ENCODE measurements at places on chromosomes 1 and 21.

DNA sequence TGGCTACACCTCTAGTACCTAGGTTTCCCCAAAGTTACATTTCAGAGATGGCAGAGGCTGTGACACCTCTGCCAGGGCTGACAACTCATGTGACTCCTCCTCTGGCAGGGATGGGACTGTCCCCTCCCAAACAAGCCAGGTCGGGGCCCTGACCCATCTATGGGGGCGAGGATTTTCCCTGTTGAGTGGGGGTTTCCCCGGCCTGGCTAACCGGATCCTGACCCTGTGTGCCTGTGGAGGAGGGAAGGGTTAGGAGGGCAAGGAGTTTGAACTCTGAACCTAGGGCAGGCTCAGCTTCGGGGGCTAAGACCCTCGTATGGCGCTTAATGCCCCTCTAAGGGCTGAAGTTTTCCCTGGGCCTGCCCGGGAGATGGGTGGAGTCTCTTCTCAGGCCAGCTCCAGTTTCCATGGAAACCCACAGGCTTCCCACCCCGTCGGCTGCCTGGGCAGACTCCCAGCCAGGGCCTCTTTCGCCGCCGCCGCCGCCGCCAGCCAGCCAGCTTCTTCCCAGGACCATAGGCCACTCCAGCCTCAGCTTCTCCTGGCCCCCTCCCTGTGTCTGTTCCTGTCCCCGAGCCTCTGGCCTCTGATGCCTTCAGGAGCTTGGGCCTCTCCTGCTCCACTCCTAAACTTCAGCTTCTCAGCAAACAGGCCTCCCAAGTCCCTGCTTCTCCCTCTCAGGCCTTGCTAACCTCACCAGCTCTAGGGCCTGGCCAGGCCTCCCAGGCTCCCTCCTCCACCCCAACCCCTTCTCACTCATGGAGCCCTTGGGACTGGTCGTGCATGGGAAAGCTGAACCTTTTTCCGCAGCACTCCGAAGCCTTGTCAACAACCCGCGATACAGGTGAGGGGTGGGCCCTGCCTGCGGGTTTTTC, at the start of gene BTBD19:
Gene BTBD19 (plus strand): TSS at position 461 of the 875 bp plus-strand sequence. CDS start 298 bp downstream, at position 759.
- peak; percentile 61 for DNase-seq

GRCh38 chr21:42798106-42798505, 81.2 kb downstream of the WDR4 start:
- no peak for DNase-seq

- DNase-seq = no peak
These were observed 441.1 kb upstream of the VAMP3 start for GRCh38 chr1:7329868-7330615.

GRCh38 chr1:13922466-13923110, 222.6 kb downstream of the PRDM2 start:
- no peak for DNase-seq

DNA sequence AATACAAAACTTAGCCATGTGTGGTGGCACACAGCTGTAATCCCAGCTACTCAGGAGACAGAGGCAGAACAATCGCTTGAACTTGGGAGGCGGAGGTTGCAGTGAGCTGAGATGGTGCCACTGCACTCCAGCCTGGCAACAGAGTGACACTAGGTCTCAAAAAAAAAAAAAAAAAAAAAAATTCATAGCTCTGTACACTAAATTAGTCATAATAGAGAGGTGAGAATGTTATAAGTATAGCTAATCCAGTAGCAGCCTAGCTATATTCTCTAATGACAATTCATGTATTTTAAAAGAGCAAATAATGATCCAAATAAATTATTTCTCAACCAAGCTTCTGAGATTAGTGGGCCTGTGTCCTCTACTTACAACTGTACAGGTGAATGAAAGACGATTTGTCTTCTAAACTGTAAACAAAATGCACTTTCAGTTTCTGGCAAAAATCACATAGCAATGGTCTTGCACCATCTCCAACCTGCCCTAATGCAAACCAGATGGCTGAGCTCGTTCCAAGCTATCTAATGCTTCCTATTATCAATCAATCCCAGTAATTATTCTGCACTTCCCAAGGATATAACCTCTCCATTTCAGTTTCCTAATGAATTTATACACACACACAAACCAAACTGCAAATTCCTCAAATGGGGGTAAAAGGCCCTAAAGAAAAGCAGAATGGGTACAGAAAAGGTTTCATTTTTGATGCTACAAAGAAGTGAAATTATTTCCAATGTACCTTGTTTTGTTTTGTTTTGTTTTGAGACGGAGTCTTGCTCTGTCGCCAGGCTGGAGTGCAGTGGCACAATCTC, 56.5 kb downstream of the GATAD2B start:
- no peak for DNase-seq

GRCh38 chr1:193264313-193265065, 78.1 kb upstream of the B3GALT2 start:
- no peak for DNase-seq

DNA sequence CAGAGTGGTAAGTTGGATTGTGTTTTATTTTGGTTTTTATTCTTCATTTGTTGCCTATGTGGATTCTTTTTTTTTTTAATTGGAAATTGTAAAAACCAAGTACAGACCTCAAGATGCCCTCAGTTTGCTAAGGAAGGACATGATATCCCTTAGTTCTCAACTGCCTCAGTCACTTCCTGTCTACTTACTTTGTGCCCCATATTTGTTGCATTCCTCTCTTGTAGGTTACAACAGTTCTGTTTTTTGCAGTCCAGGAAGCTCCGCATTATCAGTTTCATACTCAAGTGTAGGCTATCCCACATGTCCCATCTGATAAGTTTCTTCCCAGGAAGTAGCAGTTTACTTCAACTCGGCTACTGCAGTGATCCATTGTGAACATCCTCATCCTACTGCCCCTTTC, 82.0 kb downstream of the RPAP2 start:
- no peak for DNase-seq

DNA sequence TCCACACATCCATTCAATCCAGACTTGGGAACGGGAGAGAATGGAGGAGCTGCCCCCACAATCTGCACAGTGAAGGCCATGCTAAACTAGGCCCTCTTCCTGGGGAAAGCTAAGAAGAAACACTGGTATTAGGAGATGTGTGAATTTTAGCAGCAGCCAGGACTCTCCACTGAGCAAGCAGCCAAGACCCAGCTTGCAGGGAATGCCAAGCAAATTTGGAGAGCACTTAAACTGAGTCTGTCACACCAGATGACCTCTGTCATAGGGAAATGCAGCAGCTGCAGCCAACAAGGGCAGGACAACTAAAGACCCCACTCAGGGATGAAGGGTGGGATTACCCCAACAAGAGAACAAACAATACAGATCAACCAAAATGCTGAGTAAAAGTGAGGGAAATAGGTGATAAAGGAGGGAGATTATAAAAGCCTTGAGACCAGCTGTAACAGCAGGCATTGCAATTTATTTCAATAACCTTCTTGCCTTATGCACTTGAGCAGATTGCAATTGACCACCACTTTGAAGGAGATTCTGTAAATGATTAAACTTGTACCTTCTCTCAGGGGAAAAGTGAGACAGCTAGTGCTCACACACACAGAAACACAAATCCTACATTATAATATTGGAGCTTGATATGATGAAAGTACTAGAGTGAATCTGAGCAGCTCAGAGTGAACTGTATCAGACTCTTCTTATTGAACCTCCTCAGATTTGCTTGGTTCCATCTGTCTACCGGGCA, 2.5 kb upstream of the CLCA1 start:
- no peak for DNase-seq

DNA sequence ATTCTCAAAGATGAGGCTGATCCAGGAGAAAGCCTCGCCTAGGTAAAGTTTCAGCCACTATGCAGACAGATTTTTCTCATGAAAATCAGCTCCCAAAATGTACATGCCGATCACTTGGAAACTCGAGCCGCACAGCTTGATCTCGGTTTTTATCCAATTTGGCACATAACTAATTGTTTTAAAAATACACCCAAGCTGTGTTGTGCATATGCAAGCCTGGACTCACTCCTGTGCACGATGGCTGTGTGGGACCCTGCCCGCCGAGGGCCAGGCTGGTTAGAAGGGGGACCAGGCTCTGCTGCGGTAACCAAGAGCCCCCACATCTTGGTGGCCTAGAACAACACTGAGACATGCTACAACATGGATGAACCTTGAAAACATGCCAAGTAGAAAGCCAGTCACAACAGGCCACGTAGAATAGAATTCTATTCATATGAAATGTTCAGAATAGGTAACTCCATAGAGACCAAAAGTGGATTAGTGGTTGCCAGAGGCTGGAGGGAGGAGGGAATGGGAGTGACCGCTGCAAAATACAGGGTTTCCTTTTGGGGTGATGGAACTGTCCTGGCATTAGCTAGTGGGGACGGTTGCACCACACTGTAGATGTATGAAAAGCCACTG, 16.1 kb upstream of the LDLRAP1 start:
- no peak for DNase-seq
